RWPE1 (cell line): ENCODE measurements at places on chromosomes 11 and 22.
A peak's percentile ranks its signal among the peaks of the same experiment; 100 is the strongest.

DNA sequence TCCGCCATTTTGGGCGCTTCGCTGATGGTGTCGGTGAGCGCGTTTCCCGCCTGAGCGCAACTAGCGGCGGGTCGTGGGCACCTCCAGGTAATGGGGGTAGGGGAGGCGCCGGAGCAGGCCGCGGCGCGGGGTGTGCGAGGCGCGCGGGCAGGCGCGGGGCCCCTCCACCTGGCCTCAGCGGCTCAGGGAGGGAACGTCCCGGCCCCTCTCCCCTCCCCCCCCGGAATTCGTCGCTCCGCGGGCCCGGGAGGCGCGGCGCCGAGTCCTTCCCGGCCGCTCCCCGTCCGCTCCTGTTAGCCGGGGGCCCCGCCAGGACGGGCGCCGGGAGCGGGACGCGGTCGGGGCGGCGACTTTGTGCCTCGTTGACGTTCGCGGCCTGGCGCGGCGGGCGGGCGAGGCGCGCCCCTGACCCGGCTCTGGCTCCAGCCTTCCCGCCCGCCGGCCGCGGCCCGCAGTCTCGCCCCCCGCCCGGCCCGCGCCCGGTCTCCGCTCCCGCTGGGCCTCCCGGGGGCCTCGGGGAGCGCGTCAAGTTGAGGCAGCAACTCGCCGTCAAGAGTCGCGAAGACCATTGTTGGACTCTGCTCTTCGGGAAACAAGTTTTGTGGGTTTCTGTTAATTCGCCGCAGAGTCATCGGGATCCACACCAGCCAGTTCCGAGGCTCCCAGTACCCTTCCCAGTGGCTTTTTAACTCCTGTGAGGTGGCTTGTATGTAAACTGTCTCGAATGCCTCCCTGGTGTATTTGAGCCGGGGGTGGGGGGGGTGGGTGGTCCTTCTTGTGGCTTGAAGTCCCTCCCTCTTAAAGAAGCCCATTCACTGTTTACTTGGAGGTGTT, at the start of gene PPP6R3:
PPP6R3 (plus strand) TSS at position 12 of the 834 bp plus-strand sequence. CDS start 76,913 bp downstream, outside the sequence.
- DNase-seq, result peak; percentile 60

GRCh38 chr11:44709966-44710365, 16.8 kb upstream of the TSPAN18 start:
- DNase-seq, result no peak

GRCh38 chr22:49305966-49306631, 521.6 kb downstream of the BRD1 start:
- DNase-seq, result no peak

DNA sequence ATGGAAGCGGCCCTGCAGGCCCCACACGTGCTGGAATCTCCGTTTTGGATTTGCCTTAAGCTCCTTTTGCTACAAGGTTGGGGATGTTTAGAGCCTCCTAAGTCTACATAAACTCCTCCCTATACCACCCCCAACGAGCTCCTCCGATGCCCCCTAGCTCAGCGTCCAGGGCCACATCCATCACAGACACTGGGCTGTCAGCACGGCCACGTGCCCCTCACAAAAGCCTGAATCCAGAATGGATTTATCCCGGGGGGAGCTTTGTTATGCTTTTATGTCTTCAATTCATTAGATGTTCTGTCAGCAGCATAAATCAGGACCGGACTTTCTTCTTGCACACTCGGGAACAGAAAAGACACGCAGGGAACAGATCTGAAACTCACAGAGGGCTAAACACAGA, 52.6 kb upstream of the CD82 start:
- no peak for DNase-seq

- DNase-seq, result peak; percentile 43
Measured at GRCh38 chr11:110148775-110149744, 55.9 kb downstream of the ZC3H12C start.

GRCh38 chr11:37497326-37497725, 899.3 kb upstream of the RAG2 start:
- no peak for DNase-seq

DNA sequence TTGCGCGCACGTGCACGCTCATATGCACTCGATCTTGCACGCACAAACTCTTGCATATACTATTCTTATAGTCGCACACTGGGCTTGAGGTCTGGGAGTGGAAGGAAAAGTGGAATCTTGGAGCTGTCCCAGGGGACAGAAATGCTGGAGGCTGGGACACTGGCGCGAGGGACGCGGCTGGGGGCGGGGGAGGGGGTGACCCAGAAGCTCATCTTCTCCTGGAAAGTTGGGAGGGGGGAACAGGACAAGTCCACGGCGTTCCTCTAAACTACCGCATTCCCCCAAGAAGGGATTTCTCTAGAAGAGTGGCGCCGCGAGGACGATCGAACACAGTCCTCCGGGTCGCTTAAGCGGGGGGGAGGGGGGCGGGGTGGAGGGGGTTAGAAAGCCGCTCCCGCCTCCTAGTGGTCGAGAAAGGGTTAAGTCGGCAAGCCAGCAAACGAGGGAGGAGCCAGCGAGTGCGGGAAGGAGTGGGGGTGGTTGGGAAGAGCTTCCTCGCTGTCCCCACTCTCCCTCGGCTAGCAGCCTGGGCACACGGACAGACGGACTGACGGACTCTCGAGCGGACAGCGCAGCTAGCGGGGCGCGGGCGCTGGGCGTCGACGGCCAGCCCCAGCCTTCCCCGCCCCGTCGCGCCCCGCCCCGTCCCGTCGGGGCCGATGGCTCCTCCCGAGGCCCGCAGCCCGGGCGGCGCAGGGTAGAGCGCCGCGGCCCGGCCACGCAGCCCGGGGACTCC, at the start of gene RTN4RL2:
RTN4RL2 (plus strand) TSS at position 507 of the 736 bp plus-strand sequence. CDS start 338 bp downstream, outside the sequence.
- DNase-seq, result peak; percentile 71

DNA sequence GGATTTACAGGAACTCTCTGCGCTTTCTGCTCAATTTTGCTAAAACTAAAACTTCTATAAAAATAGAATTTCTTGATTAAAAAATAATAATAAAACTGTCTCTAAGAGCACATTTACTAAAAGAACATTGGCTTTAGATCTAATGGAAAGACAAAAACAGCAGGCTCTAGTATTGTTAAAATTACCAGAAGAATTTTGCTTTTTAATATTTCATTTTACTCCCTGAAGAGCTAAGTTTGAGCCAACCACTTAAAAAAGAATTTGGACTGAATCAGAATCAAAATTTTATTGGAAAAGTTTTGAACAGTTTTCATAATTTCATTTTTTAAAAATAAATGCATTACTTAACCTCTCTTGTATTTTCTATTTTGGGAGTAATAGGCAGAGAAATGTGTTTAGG, 107.3 kb downstream of the BBOX1 start:
- DNase-seq, result no peak

- DNase-seq, result peak; percentile 72
Measured at GRCh38 chr11:48172818-48173609, 43.6 kb upstream of the OR4B1 start.

DNA sequence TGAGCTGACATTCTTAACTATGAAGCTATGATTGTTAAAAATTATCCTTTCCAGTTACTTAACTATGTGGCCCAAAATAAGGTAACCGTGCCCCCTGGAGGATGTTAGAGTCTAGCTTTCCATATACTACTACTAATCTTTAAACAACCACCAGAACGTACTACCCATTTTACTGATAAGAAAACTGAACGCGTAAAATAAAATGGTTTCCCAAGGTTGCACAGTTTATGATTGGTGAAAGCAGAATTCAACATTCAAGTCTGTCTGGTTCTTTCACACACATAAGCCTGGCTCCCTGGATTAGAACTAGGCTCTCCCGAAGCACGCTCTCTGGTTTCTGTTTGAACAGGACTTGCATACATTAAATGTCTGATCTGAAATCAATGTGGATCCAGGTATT, 437.8 kb upstream of the CCDC90B start:
- DNase-seq, result peak; percentile 23

GRCh38 chr11:17740649-17741235, 6.2 kb downstream of the KCNC1 start:
- no peak for DNase-seq

DNA sequence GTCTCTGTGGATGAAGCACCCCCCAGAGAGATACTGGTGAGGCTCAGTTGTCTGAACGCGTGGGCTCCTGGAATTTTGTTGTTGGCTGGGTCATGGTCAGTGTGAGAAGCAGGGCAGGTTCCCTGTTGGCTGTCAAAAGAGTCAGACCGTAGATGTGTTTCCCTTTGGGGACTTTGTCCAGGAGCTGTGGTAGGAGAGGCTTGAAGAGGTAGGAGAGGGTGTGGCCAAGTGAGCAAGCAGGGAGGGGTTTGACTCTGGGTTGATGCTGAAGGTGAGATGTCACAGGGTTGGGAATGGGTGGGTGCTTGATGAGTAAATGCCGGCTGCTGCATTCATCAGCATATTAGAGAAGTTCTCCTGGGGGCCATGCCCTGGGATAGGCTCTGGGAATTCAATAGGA, 803.2 kb downstream of the TBC1D22A start:
- no peak for DNase-seq

- peak; percentile 94 for DNase-seq
Measured at GRCh38 chr11:12079726-12080556, 30.4 kb upstream of the MICAL2 start.

DNA sequence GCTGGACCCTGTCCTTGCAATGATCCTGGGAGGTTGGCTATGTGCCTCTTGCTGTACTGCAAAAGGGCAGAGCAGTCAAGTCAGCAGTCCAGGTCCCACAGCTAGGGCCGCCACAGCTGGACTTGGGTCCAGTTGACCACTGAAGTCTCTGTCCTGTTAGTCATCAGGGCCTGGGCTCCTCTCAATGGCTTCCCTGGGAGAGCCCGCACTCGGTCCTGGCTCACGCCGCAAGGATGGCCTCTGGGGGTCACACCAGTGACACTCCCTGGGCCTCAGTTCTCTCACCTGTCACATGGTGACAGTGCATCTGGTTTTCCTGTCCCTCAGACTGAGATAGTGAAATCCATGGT, 85.1 kb downstream of the NECTIN1 start:
- DNase-seq, result no peak

GRCh38 chr11:99884750-99885149, 802.3 kb upstream of the ARHGAP42 start:
- DNase-seq, result no peak

GRCh38 chr11:104541701-104542100, 356.6 kb downstream of the CASP12 start:
- no peak for DNase-seq

GRCh38 chr11:17287058-17287457, 10.5 kb downstream of the NUCB2 start:
- DNase-seq, result no peak

DNA sequence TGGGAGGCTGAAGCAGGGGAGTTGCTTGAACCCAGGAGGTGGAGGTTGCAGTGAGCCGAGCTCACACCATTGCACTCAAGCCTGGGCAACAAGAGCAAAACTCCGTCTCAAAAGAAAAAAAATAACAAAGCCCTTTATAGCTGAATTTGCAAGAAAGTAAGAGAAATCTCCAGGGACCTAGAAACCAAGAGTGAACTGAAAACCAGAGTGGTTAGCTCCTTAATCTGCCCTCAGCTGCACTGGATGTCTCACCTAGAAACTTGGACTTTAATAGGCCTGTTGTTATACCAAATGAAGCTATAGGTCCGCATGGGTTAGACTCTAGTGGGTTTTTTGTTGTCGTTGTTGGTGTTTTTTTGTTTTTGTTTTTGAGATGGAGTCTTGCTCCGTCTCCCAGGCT, 4.1 kb downstream of the NEU3 start:
- no peak for DNase-seq

- DNase-seq, result no peak
Measured at GRCh38 chr22:27349456-27349855, 452.1 kb downstream of the MN1 start.

GRCh38 chr11:110130642-110131238, 37.5 kb downstream of the ZC3H12C start:
- peak; percentile 18 for DNase-seq

DNA sequence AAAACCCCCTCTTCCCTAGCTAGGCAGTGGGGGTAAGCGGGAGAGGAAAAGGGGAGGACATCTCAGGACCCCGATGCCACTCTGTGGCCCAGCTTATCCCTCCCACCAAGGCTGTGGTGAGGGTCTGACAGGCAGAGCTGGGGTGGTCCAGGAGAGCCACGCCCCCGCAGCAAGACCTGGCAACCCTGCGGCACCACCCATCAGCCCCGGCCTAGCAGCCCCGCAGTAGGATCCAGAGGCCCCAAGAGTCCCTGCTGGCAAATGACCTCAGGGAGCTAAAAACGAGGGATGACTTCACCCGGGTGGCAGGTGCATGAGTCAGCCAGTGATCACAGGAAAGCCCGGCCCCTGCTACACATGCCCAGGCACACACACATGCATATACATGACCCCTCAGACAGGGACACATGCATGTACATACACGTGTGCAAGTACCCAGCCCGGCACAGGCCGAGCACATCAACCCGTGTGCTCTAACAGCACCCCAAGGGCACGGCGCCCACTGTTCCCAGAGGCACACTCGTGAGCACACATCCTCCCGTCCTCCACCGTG, 32.3 kb downstream of the ARVCF start:
- peak; percentile 80 for DNase-seq

DNA sequence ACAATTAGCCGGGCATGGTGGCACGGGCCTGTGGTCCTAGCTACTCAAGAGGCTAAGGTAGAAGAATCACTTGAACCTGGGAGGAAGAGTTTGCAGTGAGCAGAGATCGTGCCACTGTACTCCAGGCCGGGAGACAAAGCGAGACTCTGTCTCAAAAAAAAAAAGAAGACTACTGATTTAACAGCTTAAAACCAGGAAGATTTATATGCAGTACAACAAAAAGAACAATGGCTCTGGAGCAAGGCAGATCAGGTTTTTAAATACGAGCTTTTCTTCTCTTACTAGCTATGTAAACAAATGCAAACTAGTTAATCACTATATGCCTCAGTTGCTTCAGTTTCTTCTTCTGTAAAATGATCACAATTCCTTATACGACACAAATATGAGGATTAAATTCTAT, 6.9 kb downstream of the FAM168A start:
- no peak for DNase-seq

DNA sequence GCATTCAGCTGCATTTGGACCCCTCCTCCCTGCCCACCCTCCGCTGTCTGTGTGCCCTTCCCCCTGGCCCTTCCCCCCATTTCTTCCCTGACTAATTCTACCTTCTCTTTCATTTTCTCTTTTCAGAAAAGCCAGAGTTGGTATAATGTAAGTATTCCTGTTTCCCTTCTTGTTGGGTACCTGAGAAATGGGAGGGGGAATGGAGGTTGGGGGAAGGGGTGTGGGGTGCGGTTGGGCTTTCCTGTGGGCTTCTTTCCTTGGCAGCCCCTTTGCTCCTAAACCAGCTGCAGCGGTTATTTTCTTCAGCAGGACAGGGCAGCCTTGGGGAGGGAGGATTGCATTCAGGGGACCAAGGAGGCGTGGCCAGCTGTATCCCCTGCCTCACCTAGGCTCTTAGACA, 70.2 kb downstream of the SCN3B start:
- DNase-seq, result no peak
